ENCODE measurements at places on chromosomes 13 and 19.

DNA sequence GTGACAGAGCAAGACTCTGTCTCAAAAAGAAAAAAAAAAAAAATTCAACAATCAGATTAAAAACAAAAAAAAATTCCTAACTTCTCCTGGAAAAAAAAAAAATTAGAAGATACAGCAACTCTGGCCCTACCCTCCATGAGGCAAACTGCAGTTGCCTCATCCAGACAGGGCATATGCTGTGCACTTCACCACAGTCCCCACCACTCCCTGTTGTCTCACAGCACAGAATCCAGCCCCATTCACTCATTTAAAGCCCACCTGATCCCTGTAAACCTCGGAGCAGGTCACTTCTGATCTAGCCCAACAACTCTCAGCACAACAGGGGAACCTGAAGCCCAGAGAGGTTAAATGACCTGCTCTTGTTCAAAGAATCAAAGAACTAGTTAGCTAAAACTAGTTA is 24.9 kb downstream of the RHPN2 start:
- no peak for DNase-seq

GRCh38 chr19:49875857-49876421 is 1.2 kb downstream of the AKT1S1 start:
- peak; percentile 42 for DNase-seq

- DNase-seq: no peak
Observed at GRCh38 chr13:75934889-75935288, 298.8 kb downstream of the LMO7 start.

GRCh38 chr13:20221772-20222171 is 10.3 kb downstream of the GJB6 start:
- no peak for DNase-seq

- DNase-seq: no peak
Observed at GRCh38 chr19:38706792-38707511, 37.3 kb downstream of the CAPN12 start.

GRCh38 chr13:101115762-101116171 is 300.5 kb downstream of the NALCN start:
- no peak for DNase-seq

Measured in activated T-cell treated with anti-CD3 and anti-CD28 coated beads for 1 hour (primary cell).